ENCODE measurements at places on chromosomes 6 and 20.

DNA sequence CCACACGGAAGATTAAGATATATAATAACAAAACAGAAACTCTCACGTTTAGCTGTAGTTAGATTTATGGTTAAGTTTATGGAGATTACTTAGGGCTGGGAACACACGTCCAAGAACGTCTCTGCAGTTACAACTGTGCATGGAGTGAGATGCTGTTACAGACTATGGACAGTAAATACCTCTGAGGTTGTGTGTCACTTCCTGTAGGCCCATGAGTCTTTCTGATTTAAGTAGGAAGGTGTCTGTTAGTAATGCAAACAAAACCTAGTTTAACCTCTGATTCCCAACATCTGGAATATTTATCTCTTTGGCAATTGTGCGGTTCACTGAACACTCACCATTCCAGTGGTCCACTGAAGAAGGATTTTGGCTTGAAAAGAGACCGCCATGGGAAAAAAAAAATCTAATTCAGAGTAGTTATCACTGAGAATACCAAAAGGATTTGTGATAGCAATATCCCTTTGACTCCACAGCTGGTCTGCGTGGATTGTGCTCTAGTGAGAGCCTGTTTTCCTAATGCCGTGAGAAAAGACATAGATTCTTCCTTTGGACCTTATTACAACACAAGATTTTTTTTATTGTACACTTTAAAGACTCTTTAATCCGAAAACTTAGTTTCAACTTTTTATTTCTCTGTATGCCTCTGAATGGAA, 478.2 kb upstream of the CITED2 start:
- DNase-seq = no peak

DNA sequence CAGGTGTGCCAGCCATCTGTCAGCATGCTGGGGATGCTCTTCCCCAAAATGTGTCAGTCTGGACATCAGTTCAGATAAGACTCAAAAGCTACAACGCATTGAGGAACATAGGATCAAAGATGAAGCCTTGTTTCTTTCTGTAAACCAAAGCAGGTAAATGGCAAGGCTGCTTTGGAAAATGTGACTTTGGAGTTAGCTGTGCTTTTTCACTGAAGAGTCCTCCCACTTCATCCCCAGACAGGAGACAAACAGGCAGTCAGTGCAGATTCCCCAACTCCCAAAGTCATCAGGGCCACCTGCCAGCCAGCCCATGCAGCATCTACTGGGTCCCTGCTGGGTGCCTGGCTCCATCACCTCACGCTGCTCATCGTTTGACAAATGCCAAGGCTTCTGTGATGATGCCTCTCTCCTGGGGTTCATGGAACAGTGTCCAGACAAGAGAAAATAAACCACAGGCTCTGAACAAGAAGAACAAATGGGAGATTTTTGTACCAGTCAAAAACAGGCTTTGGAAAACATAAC, 205.0 kb upstream of the BTBD3 start:
- no peak for DNase-seq

DNA sequence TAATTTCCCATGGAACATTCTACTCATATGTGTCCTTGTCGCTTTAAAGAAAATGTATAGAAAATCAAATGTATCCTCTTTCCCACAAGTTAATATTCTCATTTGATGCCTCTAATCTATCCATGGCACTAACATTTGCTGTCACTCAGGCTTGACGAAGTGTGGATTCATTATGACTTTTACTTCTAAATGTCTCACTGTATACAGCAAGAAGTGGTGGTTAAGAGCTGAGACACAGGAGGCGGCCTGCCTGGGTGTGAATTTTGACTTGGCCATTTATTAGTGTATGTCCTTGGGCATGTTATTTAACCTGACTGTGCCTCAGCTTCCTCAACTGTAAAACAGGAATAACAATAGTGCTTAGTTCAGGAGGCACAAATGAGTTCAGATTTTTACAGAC, 70.0 kb downstream of the TRMT6 start:
- DNase-seq = no peak

- no peak for DNase-seq
These were observed 86.6 kb upstream of the QKI start for GRCh38 chr6:163327921-163328320.

DNA sequence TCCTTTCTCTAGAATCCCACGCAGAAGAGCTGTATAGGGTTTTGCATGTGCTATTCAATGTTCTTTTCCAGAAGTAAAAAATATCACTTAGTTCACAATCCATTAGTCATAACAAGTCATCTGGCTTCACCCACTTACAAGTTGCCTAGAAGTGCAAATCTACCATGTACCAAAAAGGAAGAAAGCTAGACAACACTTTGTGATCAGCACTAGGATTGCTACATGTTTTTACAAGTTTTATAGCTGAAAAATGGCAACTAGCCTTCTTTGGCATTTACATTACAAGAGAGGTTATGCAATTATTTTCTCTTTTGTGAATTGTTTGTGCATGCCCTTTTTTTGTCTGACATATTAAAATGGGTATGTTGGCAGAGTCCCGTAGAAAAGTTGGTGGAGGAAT, 85.6 kb upstream of the PTPRK start:
- DNase-seq = no peak

DNA sequence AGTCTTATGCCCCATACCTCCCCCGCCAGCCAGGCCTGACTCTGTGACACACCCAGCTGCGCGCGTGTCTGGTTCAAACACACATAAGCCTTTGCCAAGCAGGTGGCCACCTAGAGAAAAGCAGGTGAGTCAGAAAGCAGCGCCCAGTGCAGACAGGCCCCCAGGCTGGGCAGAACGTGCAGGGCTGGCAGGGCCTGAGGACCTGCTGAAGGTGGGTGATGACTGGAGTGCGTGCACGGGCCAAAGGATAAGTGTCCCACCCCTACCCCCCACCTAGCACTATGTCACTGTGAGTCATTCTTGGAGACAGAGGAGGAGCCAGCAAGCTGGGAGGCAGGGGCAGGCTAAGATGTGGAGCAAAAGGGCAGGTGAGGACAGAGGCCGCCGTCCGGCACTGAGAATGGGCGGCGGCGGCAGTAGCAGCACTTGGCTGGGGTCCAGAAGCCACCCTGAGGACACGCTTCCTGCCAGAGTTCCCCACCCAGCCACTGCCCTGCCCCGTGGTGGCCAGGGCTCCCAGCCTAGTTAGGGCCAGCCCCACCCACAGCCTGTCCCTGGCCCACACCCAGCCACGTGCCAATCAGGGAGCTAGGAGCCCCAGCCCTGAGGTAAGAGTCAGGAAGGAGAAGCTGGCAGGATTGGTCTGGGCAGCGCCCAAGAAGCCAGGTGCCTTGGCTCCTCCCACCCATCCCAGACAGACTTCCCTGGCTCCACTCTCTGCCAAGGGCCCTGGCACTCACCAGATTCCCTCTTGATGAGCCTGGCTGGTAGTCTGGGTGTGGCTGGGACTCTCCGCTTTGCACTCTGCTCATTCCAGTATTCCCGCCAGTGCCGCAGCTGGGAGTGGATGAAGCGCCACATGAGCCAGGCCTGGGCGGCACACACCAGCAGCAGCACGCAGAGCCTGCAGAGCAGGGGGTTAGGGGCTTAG, 72.7 kb downstream of the TRAM2 start:
- peak; percentile 92 for DNase-seq

DNA sequence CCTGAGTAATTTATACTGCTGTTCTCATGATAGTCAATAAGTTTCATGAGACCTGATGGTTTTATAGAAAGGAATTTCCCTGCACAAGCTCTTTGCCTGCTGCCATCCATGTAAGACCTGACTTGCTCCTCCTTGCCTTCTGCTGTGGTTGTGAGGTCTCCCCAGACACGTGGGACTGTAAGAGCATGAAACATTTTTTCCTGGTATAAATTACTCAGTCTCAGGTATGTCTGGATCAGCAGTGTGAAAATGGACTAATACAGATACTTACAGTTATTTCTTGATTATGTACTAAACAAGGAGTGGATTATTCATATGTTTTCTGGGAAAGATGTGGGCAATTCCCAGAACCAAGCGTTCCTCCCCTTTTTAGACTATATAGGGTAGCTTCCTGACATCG, 1.9 kb upstream of the TRIM38 start:
- no peak for DNase-seq

GRCh38 chr6:55963301-55963700, 87.9 kb upstream of the BMP5 start:
- DNase-seq = no peak

- no peak for DNase-seq
These were observed 43.6 kb downstream of the REPS1 start for GRCh38 chr6:138944412-138944811.

DNA sequence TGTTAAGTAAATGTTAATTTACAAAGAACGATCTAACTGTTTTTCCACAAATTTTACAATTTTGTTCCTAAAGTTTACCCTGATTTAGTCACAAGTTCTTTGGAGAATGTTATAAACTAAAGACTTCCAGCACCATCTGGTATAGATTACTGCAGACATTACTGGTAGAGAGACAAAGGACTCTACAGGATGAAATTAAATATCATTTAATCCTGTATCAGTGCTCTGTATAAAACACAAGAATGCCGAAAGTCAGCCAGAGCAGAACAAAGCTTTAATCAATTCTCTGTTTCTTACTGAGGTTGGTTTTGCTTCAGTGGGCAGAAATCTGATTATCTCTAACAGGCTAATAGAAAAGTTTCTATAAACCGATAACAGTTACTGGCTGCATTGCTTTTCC, 763.6 kb downstream of the TENT5A start:
- no peak for DNase-seq

DNA sequence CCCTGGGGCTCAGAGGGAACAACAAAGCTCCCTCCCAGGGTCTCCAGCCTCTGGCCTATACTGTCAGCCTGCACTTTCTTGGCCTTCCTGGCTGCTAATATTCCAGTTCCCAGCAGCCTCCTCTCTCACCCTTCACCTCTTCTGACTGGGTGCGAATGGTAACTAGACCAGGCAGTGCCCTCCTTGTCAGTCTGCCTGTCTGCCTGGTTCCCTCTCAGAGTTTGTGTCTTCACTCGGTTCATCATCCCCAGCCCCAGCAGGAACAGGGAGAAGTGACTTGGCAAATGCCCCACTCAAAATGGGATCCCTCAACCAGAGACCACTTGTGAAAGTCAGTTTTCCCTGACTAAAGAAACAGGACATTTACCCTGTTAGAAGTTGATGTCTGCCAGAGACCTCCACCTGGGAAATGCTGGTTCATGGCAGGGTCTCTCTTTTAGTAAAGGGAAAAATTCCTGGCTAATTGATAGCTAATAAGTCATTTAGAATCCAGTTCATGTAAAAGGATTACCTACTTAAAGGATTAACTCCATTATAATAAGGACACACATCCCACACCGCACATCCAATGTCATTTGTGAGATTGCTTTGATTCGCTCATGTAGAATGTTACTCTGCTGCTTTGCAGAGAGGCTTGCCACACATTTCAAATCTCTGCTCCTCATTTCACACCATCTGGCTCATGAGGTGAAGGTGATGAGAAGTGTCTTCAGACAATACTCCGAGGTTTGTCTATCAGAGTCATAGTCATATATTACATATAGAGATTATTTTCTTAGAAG, 18.6 kb upstream of the MICB start:
- DNase-seq = no peak

- DNase-seq = no peak
These were observed 98.7 kb downstream of the TSHZ2 start for GRCh38 chr20:53070706-53071392.

DNA sequence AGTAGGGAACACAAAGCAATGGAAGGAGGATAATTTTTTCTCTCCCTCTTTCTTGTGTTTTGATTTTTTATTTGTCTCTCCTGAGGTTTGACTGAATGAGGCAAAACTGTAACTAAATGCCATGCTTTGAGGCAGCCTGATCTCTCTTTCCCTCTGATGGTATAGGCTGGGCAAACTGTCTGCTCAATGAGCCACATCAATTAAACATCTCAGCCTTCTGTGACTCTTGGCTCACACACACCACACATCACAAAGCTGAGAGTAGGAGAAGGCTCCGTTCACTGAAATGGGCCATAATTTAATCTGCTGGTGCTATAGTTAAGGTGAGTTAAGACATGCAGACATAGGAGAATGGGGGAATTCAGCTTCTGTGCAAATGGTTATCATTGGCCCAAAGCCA, 28.1 kb upstream of the SCGN start:
- DNase-seq = no peak

- DNase-seq = peak; percentile 65
These were observed 54.0 kb downstream of the TMEM242 start for GRCh38 chr6:157269261-157269794.

DNA sequence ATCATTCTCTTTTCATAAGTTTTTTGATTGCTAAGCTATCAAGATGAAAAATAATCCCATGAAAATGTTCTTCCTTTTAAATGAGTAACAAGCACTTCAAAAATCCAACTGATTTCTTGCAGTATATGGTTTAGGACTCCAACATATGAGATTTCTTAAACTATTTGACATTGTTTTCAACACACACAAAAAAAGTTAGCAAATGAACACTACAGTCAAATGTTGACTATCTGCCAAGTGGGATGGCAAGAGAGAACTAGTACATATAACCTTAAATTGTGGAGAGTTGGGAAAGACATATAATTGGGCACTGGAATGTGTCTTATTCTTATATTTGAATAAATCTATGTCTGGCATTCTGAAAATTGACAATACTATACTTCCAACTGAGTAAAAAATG, 15.6 kb downstream of the COL21A1 start:
- no peak for DNase-seq

DNA sequence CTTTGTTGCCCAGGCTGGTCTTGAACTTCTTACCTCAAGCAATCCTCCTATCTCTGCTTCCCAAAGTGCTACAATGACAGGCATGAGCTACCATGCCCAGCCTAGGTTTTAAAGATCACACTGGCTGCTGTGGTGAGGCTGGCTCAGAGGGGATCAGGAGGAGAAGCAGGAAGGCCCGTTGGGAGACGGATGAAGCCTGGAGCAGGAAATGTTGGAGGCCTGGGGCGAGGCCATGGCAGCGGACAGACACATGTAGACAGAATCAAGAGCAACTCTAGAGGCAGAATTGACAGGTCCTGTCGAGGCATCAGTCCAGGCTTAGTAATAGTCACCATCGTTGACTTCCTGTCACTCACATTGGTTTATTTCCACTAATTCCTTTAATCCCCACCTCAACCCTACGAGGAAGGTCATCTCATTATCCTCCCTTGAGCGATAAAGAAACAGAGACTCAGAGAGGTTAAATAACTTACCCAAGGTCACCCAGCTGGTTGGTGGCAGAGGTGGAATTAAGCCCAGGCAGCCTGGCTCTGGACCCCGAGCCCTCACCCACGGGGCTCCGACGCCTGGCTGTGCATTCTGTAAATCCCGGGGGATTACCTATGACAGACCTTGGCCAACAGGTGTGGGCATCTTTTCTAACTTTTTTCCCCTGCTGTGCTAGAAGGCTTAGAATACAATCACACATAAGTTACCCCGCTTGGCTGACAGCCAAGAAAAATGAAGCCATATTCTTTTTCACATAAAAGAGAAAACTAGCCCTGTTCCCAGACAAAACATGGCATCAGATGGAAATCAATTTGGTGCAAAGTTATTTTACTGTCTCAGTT, 113.4 kb downstream of the EYA2 start:
- no peak for DNase-seq

GRCh38 chr20:50819349-50819748, 24.5 kb downstream of the BCAS4 start:
- no peak for DNase-seq

Measured in body of pancreas (tissue), 4 donors.